ENCODE measurements at places on chromosomes 5 and 9.

DNA sequence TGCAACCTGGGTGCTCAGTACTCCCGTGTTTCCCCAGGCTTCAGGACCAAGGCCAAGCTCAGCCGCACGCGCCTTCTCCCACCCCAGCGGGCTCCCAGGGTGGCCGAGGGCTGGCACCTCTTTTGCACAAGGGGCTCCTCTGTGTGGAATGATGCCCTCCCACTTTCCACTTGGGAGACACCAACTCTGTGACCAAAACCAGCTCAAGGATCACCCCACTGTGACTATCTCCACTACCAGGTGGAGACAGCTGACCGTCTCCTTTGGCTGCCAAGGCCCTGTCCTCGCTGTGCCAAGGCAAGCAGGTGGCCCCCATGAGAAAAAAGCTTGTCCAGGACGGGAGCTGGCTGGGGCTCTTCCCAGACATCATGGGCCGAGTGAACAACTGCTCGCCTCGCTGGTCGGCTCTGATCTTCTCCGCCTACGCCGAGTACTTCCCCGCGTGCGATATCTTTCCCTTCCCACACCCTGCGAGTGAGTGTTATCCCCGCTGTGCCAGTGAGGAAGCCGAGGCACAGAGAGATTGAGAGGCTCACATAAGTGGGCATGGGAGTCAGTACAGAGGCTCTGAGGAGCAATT lies 132.8 kb downstream of the ZNF354C start:
- no peak for DNase-seq

DNA sequence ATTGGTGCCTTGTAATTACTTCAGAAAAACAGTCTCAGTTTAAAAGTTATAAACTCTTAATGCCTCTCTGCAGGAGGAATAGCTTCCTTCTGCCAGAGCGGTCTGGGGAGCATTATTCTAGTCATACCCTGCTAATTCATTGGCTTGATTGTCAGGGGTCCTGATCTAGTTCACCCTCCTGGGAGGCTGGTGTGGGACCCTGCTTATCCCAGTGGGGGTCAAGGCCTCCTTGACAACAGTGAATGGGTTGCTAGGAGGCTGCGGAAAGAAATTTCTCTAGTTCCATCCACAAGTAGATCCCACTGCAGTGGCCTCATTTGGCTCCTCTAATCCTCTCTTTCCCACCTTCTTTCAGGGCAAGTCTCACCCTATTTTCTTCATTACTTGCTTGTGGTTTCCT lies 105.7 kb downstream of the TMC1 start:
- no peak for DNase-seq

- no peak for DNase-seq
Measured at GRCh38 chr9:134152022-134152448, 12.3 kb downstream of the RNU6ATAC start.

DNA sequence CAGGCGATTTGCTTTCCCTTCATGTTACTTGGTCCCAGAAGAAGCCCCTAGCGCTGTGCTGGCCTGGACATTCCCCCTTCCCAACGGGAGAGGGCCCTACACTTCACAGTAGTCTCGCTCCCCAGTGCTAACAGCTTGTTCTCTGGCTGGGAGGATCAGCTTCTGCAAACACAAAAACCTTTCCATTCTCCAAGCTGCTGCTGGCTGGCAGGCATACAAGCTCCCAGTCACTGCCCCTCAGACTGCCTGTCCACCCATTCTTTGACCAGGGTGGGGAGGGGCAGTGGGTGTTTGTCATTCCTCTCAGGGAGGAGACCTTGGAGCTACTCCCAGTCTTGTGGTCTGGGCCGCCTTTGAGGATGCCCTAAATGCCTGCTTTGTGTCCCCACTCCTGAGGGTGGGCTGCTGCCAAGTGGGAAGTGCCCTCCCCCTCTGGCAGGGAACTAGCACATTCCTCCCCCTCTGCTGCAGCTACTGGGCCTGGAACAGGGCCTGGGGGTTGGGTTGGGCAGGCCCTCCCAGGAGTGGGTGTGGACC lies 20.8 kb downstream of the ENHO start:
- no peak for DNase-seq

DNA sequence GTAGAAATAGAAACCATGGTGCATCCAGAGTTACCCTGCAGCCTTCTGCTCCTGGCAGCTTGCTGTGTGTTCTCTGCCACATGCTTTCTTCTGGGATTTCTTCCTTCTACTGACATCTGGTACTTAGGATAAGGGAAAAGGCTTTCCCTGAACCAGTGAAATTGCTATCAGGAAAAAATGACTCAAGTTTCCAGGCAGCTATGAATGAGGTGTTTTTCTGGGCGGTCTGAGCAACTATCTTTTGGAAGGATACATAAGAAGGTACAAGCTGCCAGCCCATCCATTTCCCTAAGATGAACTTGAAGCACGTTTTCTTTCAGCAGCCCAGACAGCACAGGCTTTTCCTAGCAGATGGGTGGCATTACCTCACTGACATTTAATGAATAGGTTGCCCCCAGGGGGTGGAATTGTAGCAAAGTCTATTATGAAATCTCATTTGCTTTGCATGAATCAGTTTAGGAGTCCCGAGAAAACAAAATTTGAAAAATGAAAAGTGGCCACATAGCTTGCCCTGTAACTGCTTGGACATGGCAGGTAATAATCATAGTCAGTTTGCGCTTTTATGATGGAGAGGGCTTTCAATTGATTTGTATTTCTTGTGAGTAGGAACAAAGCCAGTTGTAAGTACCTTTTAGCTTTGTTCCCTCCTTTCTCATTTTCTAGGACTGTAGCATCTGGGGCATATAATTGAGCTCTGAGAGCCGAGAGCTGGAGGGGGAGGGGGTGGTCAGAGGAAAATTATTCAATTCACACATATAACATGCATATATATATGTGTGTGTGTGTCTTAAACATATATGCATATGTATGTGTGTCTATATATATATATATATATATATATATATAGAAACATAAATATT lies 108.5 kb downstream of the C9orf152 start:
- no peak for DNase-seq

DNA sequence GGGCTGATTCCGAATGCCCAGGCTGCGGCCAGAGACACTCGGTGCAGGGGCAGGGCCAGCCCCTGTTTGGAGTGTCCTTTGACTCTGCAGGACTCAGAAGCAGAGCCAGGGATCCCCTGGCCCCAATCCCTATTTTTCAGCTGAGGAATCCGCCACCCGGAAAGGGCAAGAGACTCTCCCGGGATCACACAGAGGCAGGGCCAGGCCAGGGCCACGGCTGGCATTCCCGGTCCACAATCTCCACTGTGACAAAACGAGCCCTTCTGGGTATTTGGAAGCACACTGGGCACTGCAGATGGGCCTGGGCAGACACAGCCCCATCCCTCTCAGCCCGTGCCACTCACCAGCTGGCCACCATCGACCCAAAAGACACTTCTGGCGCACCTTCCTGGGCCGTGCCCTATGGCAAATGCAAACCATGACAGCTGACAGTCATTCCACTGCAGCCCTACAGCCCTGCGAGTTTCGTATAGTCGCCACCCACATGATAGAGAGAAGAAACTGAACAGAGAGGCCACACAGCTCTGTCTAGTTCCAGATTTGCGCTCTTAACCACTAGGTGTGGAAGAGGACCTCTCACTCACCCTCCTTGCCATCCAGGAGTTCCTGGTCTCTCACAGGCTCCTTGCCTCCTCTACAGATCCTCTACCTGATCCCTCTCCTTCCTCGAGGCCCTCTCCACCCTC lies 13.3 kb downstream of the NR5A1 start:
- DNase-seq: no peak

DNA sequence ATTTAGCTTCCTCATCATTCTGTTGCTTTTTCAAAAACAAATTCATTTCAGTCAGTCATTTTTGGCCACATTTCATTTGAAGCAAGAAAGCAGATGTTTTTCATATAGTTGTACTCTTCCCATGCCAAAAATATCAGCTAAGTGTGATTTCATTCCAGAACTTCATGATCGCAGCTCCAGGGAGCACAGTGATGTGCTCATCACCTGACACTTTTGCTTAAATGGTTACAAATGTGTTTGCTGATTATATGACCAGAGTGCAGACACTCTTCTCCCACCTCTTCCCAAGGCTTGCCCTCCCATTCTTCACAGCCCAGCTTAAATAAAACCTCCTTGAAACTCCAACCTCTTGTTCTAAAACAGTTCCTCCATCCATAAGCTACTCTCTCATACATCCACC lies 32.6 kb downstream of the GABRB2 start:
- no peak for DNase-seq

GRCh38 chr5:56565644-56566043 lies 249.7 kb upstream of the MAP3K1 start:
- DNase-seq: no peak
